ENCODE measurements at places on chromosomes 7 and 10.

DNA sequence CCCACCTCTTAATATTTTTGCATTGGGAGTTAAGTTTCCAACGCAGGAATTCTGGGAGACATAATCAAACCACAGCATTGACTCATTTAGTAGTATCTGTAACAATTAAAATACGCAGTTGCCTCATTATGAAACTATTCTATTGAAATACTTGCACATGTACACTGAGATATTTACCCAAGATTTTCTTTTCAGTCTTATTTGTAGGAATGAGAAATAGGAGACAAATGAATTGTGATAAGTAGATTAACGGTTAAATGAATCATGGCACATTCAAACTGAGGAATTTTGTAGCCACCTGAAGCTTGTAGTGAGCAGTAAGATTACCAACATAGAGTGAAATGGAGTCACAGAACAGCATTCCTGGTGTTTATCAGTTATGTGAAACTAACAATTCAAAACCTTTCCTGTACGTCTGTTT, 18.1 kb downstream of the RP9 start:
- peak; percentile 52 for DNase-seq

DNA sequence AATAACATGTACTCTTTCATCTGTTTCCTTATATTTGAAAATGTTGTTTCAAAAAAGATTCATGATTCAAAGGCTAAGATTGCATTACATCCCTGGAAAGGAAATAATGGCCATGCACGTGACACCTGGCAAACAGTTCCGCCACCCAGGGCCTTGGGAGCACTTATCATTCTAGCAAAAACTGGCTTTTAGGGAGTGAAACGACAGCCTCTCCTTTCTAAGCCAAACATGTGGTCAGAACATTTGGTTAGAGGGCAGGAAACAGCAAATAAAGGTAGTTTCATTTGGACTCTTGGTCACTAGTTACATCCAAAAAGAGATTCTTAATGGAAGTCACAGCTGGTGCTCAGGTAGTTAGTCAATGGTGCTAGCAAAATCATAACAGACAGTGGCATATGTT, 83.5 kb downstream of the FAS start:
- peak; percentile 14 for DNase-seq

DNA sequence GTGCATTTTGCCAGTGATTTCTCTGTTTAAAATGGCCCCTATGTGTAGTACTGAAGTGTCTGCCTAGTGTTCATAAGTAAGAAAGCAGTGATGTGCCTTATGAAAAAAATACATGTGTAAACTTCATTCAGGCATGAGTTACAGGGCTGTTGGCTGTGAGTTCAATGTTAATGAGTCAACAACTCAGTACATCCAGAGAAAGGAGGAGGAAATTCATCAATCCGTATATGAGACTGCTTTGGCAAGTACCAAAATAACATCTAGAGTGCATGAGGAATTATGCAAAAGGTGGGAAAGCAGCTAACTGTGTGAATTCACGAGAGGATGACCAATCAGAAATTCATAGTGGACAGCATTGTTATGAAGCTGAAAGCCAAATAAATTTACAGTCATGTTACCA, 255.6 kb downstream of the ZEB1 start:
- no peak for DNase-seq

- peak; percentile 98 for DNase-seq
These were observed 46.5 kb downstream of the AMPH start for GRCh38 chr7:38584443-38585210.

GRCh38 chr10:58094985-58095718, 172.5 kb downstream of the IPMK start:
- DNase-seq = no peak

GRCh38 chr10:32882076-32882475, 76.0 kb downstream of the ITGB1 start:
- no peak for DNase-seq

DNA sequence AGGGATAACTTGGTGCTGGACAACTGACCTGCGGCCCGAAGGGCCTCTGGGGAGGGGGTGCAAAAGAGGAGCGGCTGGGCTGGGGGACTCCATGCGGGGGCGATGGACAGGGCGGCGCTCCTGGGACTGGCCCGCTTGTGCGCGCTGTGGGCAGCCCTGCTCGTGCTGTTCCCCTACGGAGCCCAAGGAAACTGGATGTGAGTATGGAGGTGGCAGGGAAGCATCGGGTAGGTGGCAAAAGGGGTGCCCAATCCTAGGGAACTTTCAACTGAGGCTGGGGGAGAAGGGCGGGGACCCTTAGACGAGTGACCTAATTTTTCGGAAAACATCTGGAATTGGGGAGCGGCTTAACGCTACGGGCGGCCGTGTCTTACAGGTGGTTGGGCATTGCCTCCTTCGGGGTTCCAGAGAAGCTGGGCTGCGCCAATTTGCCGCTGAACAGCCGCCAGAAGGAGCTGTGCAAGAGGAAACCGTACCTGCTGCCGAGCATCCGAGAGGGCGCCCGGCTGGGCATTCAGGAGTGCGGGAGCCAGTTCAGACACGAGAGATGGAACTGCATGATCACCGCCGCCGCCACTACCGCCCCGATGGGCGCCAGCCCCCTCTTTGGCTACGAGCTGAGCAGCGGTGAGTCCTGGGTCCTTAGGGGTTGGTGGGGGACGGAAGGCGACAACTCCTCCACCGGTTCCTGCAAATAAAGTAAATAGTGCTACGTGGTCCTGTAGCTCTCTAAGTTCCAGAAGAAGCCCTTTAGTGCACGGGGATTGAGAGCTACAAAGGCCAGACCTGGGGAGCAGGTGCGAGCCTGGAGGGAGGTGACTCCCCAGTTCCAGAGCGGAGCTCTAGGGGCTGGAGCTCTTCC, 622 bp downstream of the WNT16 start:
- DNase-seq = no peak

DNA sequence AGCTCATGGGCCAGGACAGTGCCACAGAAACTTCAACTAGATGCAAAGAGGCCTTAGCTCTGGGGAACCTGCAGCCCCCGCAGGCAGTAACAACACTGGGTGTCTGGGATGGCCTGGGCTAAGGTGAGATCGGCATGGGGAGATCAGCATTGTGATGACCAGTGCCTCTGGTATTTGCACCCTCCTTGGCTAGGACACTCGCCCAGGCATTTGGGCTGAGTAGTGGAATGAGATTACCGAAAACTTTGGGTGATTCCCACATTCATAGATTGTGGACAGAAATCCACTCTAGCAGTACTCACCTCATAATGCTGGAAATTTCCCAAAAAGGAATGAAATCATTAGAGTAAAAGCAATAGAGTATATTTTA, 70.6 kb upstream of the ZMIZ2 start:
- DNase-seq = peak; percentile 47

GRCh38 chr7:100720671-100721504, 620 bp downstream of the EPO start:
- no peak for DNase-seq

DNA sequence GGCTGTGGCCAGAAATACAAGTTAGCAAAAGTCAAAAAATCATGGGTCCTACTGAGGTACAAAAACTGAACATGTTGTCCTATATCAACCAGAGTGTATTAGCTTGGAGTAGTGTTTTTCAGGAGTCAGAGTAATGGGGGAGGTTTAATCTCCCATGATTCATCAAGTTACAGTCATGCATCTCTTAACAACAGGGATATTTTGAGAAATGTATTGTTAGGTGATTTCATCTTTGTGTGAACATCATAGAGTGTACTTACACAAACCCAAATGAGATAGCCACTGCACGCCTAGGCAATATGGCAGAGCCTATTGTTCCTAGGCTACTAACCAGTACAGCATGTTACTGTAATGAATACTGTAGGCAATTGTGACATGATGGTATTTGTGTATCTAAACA, 14.9 kb upstream of the TES start:
- peak; percentile 16 for DNase-seq

DNA sequence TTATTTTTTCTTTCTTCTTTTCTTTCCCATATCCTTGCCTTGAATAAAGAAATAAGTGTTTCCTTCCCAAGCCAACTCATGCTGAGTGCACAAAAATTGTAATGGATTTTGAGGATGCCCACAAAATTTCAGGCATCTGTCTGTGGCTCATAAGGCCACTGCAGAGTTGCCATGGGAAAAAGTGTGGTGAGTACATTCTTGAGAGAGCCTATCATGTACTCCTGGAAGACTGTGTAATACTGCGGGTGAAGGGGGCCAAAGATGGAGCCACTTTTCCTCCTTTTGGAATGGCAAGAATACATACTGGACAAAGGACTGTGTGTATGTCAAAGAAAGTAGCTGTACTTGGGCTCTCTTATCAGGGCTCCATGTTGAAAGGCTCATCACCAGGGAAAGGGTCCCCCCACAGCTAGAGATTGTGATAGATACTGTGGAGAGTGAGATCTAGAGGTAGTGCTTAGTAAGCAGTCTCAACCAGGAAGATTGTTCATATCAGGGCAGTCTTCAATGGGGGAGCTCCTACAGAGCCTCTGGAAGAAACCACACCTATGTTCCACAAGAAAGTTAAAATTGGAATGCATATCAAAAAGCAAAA, 341.6 kb upstream of the KCND2 start:
- no peak for DNase-seq

DNA sequence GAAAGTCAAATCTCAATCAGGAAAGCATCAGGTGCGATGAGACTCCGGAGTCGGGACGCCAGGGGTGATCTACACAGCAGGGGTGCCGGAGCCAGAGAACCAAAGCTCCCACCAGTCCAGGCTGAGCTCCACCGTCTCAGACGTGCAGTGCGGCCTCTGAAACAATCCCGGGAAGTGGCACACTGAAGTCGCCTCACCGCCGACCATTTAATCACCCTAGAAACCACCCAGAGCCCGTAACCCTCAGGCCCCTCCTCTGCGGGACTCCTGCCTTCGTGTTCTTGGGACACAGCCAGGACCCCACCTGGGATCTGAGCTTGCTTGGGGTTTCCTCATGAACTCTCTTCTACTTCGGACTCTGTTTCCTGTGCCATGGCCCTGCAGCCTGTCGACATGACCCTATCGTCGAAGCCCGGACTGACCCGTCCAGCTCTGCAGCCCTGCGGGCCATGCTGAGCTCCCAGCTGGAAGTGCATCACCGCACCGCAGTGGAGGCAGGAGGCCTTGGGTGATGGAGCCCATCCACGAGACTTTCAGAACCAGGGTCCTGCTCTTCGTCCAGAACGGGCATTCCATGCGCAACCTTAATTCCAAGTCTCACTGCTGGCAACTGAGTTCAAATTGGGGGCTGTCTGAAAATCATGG, 266.4 kb downstream of the PTPRN2 start:
- DNase-seq = no peak

GRCh38 chr10:78513330-78513729, 479.7 kb downstream of the RPS24 start:
- DNase-seq = no peak

DNA sequence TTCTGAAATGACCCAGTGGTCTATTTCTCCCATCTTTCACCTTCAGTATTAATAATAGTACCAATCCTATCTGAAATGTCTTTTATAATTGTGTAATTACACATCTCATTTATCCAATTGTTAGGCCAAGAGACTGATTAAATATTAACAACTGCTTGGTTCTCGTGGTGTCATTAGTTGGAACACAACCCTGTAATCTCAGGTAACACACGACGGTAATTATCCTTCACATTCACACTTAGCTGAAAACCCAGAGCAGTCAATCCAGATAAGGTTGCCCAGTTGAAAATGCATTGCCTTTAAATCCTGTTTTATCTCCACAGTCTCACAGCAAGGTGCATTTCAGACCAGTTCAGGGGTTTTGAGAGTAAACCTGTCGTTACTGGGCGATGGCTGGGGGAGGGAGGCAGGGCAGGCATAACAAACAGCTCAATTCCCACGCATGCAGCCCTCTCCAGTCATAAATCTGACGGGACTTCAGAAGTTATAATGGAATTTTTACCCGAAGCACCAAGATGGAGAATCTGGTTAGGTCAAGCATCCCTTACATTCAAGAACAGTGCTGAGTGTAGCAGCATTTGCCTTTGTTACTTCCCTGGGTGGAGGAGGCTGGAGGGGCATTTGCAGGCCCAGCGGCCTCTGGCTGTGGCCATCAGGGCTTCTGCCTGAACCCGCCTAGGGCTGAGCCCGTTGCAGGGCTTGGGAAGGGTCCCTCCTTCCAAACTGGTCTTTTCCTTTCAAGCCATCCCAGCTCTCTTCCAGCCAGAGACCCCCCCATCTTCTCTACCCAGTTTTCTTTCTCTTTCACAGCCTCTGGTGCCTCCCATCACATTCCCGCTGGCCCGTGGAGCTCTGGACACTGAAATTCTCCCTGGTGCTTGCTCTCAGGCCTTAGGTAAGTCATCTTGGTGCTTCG, 201.0 kb upstream of the LYZL2 start:
- no peak for DNase-seq

- DNase-seq = peak; percentile 81
These were observed at the start of gene IL6 for GRCh38 chr7:22726907-22727713. Gene IL6 (plus strand): TSS chr7:22727200. CDS start chr7:22727263, 63 bp downstream.

DNA sequence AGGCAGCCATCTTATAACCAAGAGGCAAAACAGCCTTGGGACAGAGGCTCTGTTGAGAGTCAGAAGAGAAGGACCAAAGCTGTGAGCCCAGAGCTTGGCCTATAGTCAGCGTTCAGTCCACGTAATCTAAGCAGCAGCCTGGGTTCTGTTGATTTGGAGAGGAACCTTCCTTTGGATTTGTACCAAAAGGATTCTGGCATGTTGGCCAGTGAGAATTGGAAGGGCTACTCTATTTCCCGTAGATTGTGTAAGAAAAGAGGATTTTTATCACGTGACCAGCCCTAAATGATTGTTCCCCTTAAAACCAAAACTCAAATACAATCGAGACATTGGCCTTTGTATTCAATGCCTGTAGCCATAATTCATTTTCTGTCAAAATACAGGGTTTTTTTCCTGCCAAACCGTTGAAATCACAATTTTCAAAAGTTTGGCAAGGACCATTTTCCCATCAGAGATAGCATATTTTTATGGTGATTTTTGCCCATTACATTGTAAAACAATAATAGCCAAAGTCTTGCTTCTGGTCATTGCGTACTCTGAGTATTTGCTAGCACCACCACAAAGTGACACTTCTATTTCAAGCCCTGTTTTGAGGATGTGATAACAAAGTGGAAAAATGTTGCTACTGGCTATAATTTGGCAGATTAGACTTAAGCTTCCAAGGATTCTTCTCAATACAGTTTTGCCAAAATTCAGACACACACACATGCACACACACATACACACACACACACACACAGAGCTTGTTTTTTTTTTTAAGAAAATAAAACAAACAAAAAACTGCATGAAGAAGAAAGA, 23.1 kb upstream of the BMPER start:
- no peak for DNase-seq

DNA sequence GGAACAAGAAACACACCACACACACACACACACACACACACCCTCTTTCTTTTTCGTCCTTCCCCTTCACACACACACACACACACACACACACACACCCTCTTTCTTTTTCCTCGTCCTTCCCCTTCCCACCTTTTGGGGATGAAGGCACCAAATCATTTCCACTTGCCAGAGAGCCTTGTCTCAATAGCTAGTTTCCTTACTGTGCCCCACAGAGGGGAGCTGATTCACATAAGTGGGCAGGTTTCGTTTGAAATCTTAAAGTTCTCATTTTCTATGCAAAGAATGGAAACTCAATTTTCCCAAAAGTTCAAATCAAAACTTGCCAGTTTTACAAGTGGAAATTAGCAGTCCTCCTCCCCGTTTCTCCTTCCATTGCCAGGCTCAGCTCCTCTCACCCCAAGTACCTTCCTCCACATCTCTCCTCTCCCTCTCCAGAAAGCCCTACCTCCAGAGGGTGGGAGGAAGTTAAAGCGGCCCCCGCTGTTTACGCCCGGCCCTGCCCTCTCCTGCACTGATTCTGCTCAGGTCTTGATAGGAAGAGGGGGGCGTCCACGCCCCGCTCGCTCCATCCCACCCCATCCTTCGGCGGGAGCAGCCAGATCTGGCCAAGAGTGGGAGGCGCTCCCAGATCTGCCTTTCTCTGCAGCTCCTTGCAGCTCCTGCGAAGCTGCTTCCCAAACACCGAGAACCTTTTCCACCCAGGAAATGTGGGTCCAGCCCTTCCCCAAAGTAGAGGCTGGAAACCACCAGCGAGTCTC, 1.3 kb downstream of the CTTNBP2 start:
- no peak for DNase-seq

All from A172 (cell line).